ENCODE measurements at places on chromosomes 3 and 15.
A peak's percentile ranks its signal among the peaks of the same experiment; 100 is the strongest.

- no peak for DNase-seq
These were observed 48.6 kb downstream of the KLF15 start for GRCh38 chr3:126308394-126309125.

GRCh38 chr3:66816090-66816761, 181.9 kb upstream of the KBTBD8 start:
- peak; percentile 65 for DNase-seq

DNA sequence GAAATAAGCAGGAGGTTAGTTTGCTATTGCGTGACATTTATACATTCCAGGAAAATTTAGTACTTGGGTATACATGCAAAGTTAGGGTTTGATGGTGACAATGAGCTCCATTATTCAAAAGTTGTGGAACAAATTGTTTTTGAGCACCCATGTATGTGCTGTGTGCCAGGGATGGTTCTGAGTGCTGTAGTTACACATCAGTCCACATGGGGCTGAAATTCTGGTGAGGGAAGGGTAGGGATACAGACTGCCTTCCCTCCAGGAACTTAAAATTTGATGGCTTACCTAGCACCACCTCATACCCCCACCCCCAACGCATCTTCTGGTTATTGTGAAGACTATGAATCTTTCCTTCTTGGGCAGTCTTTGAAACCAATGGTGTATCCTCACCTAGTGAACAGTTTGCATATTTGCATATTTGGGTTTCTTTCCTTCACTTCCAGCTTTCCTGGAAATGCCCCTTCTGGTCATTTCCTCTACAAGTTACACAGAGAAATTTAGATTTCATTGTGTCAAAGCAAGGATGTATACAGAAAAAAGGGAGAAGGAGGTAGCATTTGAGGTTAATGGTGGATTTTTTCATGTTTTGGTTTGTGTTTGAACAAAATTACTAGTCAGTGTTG, 222.0 kb upstream of the IL12A start:
- DNase-seq: peak; percentile 63

DNA sequence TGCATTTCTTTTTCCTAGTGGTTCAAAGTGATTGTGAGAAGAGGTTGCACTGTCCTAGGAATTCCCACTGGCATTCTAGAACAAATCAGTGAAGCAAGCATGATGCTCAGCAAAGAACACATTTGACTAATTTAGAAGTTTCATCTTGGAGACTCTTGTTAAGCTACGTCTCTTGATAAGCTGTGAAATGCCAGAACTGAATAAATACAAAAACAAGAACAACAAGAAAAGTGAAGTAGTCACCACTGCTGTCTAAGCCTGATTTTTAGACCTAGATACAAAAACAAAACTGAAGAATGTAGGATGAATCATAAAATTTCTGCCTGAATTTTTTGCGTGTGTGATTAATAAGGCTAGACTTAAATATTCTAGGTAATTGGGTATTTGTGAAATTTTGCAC, 1162.4 kb downstream of the TUSC7 start:
- DNase-seq: no peak

GRCh38 chr3:184815046-184815930, 3.3 kb downstream of the VPS8 start:
- peak; percentile 16 for DNase-seq

DNA sequence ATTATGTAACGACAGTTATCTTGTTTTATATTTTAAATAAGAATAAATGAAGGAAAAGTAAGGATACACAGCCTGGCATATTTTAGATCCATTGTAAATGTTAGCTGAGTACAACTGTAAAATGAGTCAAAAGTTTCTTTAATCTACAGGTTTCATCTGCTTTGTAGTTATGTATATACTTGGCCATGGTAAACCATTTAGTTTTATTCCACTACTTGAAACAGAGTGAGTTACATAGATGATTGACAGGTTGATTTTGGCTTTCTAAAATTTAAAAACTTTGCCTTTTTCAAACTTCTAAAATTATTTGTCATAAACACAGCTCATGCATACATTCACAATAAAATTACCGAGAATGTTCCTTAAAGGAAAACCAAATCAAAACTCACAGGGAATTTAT, 371.2 kb downstream of the ROBO1 start:
- DNase-seq: no peak

- no peak for DNase-seq
These were observed 9.0 kb upstream of the SLCO2A1 start for GRCh38 chr3:134038716-134039115.

- no peak for DNase-seq
These were observed 39.2 kb downstream of the SLC24A1 start for GRCh38 chr15:65660927-65661326.

- no peak for DNase-seq
These were observed 28.7 kb upstream of the MFSD1 start for GRCh38 chr3:158773166-158773565.

DNA sequence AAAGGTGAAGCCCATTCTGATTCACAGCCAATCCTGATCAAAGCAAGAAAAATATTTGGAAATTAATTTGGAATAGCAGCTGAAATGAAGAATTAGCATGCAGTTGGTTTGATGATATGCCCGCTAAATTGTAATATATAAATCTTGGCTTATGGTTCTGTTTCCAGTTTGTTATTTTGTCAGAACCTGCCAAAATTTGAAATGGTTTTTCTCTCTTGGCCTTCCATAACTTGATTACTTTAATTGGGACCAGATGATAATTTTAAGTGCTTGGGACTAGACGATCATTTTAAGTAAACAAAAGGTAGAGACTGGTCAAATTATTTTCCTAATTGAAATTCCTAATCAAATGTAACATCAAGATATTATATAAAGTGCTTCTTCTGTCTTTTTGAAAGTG, 842.4 kb downstream of the TBL1XR1 start:
- DNase-seq: no peak

GRCh38 chr15:67307156-67307555, 52.6 kb downstream of the IQCH start:
- DNase-seq: no peak

DNA sequence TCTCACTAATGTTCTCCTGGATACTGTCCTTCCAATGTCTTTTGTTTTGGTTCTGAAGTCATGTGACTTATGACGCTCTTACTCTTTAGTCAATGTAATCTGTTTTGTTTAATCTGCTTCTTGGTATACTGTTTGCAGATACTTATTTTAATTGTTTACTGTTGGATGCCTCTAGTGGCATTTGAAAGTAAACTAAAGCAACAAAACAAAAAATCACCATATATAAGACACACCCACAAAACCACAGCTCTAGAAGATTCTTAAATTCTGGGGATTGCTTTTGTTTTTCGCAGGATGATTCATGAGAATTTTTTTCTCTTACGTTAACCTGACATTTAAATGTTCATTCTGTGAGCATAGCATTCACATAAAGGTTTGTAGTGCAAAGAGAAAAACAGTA, 16.8 kb downstream of the SLC25A26 start:
- DNase-seq: no peak

DNA sequence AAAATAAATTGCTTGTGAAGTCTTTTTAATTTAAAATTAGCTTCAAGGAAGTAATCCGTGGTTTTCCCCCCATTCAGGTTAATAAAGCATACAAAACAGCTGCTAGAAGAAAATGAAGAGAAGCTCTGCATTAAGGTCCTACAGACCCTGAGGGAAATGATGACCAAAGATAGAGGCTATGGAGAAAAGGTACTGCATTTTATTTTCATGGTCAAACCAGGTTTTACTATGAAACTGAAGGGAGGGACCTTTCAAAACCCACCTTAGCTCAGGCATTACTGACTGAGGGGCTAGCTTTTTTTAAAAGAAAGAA, 218.5 kb downstream of the ITPR1 start:
- no peak for DNase-seq

- no peak for DNase-seq
These were observed 621.4 kb downstream of the PDCD6IP start for GRCh38 chr3:34419801-34420200.

- no peak for DNase-seq
These were observed 2.2 kb downstream of the MINAR1 start for GRCh38 chr15:79434361-79434760.

DNA sequence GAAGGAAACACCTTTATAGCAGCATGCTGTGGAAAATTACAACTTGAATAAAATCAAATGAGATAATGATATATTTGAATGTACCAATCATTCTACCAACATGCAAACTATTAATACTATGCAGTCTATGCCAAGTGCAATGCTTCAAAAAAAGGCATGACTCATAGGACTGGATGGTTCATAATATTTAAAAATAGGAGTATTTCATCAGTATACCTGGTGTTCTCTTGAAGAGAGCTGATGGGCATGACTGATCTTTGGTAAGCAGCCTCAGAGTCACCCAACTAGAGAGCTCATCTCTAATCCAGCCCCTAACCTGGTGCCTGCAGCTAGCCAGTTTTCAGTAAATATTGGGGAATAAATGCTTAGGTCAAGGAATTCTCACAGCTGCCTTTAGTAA, 434.7 kb upstream of the ARRDC4 start:
- DNase-seq: peak; percentile 21

DNA sequence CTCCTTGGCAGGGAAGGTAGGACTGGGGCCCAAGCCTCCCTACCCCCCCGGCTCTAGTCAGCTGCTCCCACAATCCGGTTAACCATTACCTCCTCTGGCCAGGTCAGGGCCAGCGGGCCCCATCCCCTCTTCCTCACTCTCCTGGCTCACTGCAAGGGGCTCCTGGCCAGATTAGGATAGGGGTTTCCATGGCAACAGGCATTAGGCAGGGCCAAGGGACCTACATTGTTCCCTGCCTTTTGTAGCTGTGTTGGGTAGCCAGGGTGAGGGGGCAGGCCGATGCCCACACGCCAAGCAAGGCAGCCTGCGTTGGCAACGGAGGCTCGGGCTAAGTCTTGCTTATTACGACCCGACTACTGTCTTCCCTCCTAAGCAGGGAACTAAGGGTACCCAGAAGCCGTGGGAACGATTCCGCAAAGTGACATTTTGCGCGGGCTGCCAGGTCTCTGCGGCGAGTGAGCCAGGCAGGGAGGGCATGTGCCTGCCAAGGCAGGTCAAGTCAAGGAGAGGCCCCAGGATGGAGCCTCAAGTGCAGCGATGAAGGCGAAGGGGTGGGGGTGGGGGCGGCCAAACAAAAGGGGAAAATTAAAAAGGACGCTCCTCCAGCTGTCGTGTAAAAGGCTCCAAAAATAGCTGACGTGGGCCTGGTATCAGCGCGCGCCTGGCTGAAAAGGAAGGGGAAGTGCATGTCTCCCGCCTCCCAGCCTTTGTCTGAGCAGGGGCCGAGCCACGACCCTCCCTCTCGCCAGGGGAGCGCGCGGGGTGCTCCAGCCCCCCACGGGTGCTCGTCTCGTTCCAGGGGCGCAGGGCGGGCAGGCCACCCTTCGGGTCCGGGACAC, 919 bp downstream of the IDH2 start:
- DNase-seq: peak; percentile 74

DNA sequence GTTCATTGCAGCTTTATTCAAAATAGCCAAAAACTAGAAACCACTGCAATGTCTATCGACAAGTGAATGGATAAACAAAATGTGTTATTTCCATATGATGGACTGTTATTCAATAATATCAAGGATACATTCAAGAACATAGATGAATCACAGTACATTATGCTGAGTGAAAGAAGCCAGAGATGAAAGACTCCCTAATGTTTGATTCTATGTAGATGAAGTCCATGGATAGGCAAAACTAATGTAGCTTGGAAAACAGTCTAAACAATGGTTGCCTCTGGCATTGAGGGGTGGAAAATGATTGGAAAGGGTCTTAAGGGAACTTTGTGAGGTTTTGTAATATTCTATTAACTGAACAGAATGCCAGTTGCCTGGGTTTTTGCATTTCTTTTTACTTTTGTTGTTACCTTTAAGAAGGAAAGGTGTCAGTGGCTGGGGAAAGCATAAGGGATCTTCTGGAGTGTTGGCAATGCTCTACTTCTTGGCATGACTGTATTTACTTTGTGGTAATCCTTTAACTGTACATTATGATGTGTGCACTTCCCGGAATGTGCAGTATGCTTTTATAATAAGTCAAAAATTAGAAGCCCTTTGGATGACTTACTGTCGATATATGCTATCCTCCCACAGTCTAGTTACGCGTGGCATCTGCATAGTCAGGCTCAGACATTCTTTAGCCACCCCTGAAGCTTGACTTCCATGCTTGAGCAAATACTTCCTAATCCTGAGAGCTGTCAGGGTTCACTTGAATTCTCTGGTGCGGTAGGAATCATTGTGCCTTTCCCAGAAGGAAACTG, 20.5 kb upstream of the ATP10A start:
- peak; percentile 99 for DNase-seq

DNA sequence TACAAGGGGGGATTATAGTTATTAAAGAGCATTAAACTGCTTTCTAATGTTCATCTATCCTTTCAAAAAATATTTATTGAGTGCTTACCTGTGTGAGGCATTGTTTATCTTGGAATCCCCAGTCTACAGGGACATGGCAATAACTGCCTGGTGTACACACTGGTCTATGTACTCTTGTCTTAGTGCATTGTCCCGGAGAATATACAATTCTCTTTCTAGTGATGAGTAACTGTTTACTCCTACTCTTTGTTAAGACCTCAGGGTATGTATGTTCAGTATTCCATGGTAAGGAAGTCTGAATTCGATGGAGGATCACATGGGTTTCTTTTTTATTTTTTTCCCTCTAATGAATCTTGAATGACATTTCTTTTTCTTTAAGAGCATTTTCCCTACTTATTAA, 772.4 kb upstream of the NR2F2 start:
- DNase-seq: peak; percentile 50

GRCh38 chr15:51758645-51759044, 7.2 kb downstream of the TMOD2 start:
- DNase-seq: no peak

DNA sequence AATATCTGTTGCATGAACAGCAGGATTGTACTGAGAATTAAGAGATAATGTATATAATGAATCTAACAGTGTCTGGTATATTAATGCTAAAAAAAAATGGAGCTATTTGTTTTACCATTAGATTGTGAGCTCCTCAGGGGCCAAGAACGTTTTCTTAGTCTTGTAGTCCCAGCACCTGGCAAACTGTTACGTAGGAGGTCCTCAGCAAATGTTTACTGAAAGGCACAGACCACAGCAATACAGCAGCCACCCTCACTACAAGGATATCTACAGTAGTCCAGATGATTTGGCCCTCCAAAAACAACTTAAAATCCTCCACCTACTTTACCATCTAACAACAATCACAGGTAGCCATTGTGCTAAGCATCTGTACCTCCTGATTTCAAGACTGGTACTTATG, 59.7 kb downstream of the MSL2 start:
- DNase-seq: no peak

GRCh38 chr15:66679657-66680108, 22.4 kb upstream of the SMAD6 start:
- DNase-seq: no peak

DNA sequence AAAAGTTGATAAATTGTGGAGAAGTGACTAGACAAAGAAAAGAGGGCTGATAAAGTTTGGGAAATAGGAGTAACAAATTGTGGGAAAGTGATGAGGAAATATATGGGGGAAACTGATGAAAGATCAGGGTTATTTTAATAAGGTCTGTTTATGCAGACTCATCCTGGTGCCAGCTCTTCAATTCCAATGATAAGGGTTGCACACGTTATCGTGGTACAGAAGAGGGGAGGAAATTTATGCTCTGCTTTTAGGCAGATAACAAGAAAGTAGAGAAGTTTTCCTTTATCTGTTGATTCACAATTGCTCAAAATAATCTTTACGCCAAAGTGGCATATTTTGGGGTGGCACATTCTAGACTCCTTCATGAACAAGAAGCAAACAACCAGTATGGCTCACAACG, 32.1 kb upstream of the LIPC start:
- DNase-seq: no peak
